ENCODE measurements at places on chromosomes 2 and 18. TPM values are rescaled to one million over a fixed set of nuclear protein-coding genes. Genes with fewer than 3 reads are reported as not detected.

Gene FOXD4L1
- polyA plus RNA-seq = 0.17 TPM

Gene FBLN7
- polyA plus RNA-seq = 11.0 TPM

Gene CFAP53
- polyA plus RNA-seq = 3.9 TPM

Gene INHA
- 1.6 TPM for polyA plus RNA-seq

Gene AQP12B
- polyA plus RNA-seq = 0.18 TPM

Gene RFTN2
- polyA plus RNA-seq = 18.8 TPM

Gene FRZB
- polyA plus RNA-seq = 14.5 TPM

Gene ALK
- polyA plus RNA-seq = 0.32 TPM

Gene KATNAL2
- polyA plus RNA-seq = 13.2 TPM

Gene SERPINB4
- not detected for polyA plus RNA-seq

Gene SCYGR8
- polyA plus RNA-seq = not detected

Gene IL1R1
- polyA plus RNA-seq = 32.9 TPM

Gene HOXD10
- 178 TPM for polyA plus RNA-seq

Gene COPS8
- polyA plus RNA-seq = 103 TPM

Gene CEP76
- polyA plus RNA-seq = 11.4 TPM

Gene SLC9A4
- 7.8 TPM for polyA plus RNA-seq

Gene CDH2
- 70.3 TPM for polyA plus RNA-seq

Gene RBM43
- 16.9 TPM for polyA plus RNA-seq

Gene C2orf80
- 0.31 TPM for polyA plus RNA-seq

Gene INHBB
- 0.06 TPM for polyA plus RNA-seq

Gene TEX51
- polyA plus RNA-seq = not detected

Gene ABCG8
- polyA plus RNA-seq = 1.1 TPM

Gene ZAP70
- polyA plus RNA-seq = 2.2 TPM

Gene MC5R
- polyA plus RNA-seq = 0.24 TPM

Gene OTOS
- 0.34 TPM for polyA plus RNA-seq

Gene CRYBA2
- not detected for polyA plus RNA-seq

Gene CAVIN2
- polyA plus RNA-seq = 47.6 TPM

Gene ASPRV1
- polyA plus RNA-seq = 4.7 TPM

Gene ABHD1
- 1.2 TPM for polyA plus RNA-seq

Gene GLI2
- polyA plus RNA-seq = 11.7 TPM

Gene UGT1A5
- not detected for polyA plus RNA-seq

Gene STPG4
- 0.22 TPM for polyA plus RNA-seq

Gene DSG4
- polyA plus RNA-seq = 0.09 TPM

Gene TCF7L1
- 59.1 TPM for polyA plus RNA-seq

Gene COPS7B
- polyA plus RNA-seq = 51.0 TPM

Gene CRACDL
- polyA plus RNA-seq = 2.9 TPM

Gene ABCB11
- polyA plus RNA-seq = not detected

Gene PARD3B
- 35.7 TPM for polyA plus RNA-seq

Gene KHK
- polyA plus RNA-seq = 59.9 TPM

Gene POU3F3
- polyA plus RNA-seq = 109 TPM

Gene POTEJ
- polyA plus RNA-seq = 0.12 TPM

Gene TRIM43
- 0.27 TPM for polyA plus RNA-seq

Gene EVX2
- polyA plus RNA-seq = not detected

Gene PROKR1
- 0.22 TPM for polyA plus RNA-seq

Gene NAT8
- 23.7 TPM for polyA plus RNA-seq

Gene RRM2
- 56.2 TPM for polyA plus RNA-seq

Gene RNMT
- 52.5 TPM for polyA plus RNA-seq

Gene PCARE
- polyA plus RNA-seq = 0.48 TPM

Gene SCG2
- polyA plus RNA-seq = 0.61 TPM

Gene SGPP2
- 17.7 TPM for polyA plus RNA-seq

Gene ALLC
- polyA plus RNA-seq = not detected

Gene SCN3A
- 0.48 TPM for polyA plus RNA-seq

Gene COBLL1
- 117 TPM for polyA plus RNA-seq

Gene PPP1R1C
- polyA plus RNA-seq = 2.3 TPM

Gene MYO7B
- 18.6 TPM for polyA plus RNA-seq

Gene SIX3
- 0.04 TPM for polyA plus RNA-seq

Measured in right renal pelvis (tissue), 4 donors.